ENCODE measurements at places on chromosomes 4 and X.

DNA sequence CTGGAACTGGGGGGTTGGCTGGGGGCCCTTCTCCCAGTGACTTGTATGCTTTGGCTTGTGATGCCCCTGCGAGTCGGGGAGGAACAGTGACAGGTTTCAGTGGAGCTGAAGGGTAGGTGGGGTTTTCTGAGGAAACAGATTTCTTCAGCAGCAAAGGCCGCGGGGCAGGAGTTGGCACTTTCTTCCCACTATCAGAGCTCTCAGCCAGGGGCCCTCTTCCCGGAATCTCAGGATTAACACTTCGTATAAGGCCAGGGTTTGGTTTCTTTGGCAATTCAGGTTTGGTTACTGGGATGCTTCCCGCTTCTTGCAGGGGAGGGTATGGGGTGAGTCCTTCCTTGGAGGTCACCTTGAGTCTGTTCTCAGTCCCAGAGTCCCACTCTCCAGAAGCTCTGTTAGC is 75.4 kb downstream of the RPS3A start:
- DNase-seq = no peak

GRCh38 chr4:7398104-7398423 is 36.7 kb downstream of the PSAPL1 start:
- no peak for DNase-seq

DNA sequence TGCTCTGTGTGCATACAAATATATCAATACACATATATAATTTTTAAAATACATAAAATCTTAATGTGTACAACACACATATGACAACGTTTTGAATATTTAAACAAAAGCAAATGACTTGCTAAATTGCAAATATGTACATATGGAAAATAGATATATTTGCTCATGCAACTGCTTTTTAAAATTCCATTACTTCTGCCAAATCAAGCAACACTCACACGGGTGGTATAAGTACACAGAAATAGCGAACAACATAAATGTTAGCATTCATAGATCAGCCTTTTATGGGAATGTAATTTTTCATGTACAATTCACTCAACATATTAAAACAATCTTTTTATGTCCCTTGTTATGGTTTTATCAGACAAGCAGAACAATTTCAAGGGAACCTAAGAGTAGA is 116.3 kb downstream of the DMD start:
- no peak for DNase-seq

GRCh38 chr4:40185830-40186664 is 10.8 kb upstream of the RHOH start:
- DNase-seq = no peak

- peak; percentile 18 for DNase-seq
Measured at GRCh38 chr4:102869569-102870197, 891 bp downstream of the CISD2 start.

DNA sequence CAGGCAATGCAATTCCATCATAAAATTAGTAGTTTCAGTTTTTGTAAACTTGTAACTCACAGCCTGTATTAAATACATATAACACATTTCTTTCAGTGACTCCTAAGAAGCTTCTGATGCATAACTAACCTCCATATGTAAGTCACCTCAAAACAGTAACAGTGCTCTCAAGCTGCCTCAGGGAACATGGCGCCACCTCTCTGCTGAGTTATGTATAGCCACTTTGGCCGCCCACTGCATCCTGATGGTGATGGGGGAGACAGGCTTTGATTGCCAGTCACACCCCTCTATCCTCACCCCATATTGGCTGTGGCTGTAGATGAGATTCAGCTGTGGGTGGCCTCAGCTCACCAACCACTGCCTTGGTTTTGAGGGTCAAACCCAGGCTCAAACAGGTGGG is 54.3 kb downstream of the LRBA start:
- DNase-seq = no peak

DNA sequence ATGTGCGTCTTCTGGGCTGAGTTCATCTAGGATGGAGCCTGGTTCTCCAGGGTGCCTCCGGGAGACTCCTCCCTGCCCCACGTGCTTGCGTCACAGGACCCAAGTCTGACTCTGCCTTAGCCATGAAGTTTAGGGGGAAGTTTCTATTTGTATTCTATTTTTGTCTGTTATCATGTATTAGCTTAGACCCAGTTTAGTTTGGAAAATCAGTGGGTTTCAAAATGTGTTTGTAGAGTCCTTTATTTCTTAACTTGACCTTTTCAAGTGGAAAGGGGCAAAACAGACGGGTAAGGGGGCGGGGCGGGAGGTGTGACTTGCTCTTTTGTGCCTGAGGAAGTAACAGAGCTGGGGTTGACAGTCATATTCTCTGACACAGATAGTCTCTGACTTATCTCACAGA is 86.0 kb downstream of the HTT start:
- DNase-seq = no peak

DNA sequence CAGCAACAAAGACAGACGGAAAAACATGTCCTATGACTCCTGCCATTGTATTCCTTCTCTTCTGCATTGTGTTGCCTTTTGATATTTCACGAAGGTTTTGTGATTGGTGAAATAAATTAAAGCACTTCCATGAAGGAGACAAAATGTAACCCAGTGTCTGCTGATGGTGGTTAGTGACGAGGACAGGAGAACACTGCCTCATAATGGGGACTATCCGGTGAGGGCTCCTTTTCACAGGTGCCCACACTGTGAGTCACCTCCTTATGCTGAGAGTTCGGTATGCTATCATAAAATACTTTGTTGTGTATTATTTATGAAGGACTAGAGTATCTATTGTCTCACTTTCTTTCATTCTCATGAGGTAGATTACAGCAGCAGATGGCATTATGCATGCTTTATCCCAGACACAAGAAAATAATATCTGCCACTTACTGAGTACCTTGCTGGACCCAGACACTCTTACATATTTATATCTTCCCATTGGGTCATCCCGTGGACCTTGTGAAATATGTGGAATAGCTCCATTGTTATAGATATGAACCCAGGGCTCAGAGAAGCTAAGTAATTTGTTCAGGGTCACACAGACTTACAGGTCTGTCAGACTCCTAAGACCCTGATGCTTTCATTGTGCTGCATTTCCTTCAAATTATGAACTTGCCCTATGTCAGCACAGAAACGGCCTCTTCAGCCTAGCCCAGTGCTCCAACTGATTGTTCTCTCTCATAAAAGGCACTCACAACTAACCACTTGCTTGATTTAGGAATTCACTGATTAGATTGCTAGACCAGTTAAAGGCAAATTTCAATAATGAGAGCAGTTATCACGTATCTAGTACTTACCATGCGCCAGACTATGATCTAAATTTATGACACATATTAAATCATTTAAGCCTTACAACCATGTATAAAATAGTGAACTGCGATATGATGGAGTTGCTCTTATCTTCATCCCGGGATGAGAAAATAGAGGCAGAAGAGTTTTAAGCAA is 31.2 kb downstream of the PLS3 start:
- DNase-seq = no peak

DNA sequence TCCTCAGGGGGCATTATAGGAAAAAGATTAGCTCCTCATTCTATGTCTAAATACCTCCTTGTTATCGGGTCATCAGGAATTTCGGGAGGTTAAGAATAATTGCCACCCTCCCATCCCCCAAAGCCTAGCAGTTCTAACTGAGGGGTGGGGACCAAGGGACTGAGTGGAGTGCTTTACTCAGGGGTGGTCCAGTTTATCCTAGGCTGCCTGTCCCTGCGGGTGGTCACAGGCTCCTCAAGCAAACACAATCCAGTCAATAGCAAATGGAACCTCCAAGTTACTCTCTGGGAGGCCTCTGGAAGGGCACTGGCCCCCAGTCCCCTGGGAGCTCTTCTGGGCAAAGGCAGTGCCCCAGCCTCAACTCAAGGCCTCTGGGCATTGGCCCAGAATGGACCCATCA is 6.7 kb downstream of the ELF4 start:
- DNase-seq = no peak

DNA sequence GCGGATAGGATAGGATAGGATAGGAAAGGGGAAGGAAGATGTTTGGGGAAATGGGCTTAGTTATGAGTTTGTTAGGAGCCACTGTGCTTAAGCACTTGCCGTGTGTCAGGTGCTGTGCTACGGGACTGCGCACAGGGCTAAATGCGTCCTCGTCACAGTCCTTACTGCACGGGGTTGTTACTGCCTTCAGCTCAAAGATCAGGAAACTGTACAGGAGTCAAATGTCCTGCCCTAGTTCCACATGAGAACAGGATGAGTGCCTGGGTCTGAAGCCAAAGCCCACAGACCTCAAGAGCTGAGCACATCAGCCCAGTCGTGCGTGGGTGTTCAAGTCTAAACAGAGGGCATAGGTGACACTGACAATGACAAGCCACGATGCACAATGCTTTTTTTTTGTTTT is 15.0 kb downstream of the ACSL1 start:
- DNase-seq = no peak

- DNase-seq = no peak
Measured at GRCh38 chrX:103211012-103211715, 3.7 kb upstream of the BEX4 start.

GRCh38 chr4:67762086-67762485 is 7.9 kb upstream of the GNRHR start:
- DNase-seq = no peak

DNA sequence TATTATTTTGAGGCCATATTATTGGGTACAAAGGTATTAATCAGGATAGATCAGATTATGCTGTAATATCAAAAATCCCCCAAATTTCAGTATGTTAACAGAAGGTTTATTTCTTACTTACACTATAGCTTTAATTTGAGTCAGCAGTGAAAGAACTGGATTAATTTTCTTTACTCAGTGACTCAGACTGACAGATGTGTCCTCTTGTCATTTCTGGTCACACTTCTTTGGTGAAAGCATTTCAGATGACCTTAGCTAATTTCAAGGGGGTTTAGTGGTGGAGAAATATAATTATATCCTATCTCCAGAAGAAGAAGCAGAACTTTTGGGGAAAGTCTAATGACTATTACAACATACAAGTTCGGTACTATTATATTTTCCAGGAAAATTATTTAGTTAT is 12.4 kb downstream of the DDIT4L start:
- no peak for DNase-seq

DNA sequence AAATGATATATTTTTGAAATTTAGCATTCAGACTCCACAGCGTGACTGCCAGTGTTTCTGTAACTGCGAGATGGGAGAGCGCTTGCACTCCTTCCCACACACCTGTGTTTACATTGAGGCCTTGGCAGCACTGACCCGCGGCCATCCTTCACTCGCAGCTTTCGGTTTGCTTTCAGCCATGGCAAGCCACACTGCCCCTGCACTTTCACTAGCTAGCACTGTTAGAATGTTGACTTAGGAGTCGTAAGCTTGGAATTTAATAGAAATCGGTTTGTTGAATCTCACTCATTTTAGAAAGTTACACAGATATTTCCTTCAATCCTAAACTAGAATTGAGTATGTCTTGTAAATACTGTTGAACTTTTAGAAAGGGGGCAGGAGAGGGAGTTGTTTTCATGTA is 136.2 kb downstream of the CFAP299 start:
- DNase-seq = peak; percentile 7

DNA sequence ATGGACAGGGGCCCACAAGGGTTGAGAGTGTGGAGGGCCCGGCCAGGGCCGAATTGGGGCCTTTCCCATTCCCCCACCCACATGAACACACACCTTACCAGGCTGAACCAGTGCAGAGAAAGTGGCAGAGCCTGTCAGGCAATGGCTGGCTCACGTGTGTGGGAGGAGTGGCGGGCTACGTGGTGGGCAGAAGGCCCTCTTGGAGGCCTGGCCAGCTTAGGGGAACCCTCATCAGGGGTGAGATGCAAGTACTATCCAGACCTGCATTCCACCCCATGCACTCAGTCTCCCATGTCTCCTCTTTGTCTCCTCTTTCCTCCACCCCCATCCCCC is 965 bp downstream of the TCEAL4 start:
- DNase-seq = no peak

GRCh38 chr4:90603540-90603939 is 476.3 kb downstream of the CCSER1 start:
- no peak for DNase-seq
